ENCODE measurements at places on chromosomes 7 and 10. TPM values are rescaled to one million over a fixed set of nuclear protein-coding genes. Genes with fewer than 3 reads are reported as not detected.

- no peak for DNase-seq
These were observed 186.3 kb upstream of the ADCY1 start for GRCh38 chr7:45387837-45388236.

DNA sequence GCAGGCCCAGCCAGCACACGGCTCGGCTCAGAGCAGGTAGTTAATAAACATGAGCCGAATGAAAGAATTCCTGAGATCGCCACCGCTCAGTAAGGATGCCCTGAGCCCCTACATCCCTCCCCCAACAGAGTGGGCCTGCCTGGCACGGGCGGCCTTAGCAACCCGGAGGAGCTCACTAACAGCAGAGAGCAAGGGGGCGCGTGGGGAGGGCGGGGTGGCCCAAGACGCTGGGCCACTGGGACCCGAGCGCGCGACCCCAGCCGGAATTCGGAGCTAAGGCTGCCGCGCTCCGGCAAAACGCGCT, 403 bp upstream of the ENO4 start:
- DNase-seq: no peak

DNA sequence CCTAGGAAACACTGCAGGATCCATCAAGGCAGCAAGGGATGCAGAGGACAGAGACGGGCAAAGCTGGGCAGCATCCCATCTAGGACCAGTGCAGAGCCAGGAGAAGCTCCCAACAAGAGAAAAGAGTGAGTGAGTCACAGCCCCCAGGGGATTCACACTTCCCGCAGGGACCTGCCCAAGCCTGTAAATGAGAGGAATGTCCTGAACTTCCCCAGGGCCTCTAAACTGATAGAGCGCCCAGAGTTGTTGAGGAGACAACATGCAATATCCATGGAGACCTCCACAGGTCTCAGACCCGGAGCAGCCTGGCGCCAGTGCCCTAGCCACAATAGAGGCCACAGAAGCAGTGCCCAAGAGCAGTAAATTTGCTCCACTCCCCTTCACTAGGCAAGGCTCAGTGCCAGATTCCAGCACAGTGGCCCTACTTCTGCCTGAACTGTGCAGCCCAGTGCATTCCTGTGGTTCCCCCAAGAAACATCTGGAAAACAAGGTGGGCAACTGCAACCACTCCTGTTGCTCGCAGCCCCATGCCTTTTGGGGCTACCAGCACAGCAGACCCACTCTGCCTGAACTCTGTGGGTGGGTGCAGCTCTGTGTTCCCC, 567.5 kb downstream of the POM121L12 start:
- no peak for DNase-seq

DNA sequence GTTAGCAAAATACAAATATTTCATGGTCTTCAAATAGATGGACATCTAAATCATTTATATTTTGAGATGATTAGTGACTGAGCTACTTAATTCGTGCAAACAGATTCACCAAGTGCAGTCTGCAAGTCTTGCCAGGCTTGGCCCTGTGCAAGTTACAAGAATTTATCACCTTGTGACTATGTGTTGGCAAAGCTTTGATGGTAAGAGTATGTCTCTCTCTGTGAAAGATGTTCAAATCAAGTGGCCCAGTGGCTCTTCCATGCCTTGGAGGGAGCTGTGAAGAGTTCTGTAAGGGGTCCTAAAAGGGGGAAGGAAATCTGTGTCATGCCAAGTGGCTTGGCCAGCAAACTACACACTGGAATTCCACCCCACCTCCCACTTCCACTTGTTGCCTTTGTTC, 397.3 kb downstream of the TYW1 start:
- DNase-seq: no peak

The TCAF2 gene
- total RNA-seq: 24.6 TPM

GRCh38 chr7:27303026-27303425, 60.4 kb downstream of the EVX1 start:
- no peak for DNase-seq

The LRMDA gene
- not detected for total RNA-seq

DNA sequence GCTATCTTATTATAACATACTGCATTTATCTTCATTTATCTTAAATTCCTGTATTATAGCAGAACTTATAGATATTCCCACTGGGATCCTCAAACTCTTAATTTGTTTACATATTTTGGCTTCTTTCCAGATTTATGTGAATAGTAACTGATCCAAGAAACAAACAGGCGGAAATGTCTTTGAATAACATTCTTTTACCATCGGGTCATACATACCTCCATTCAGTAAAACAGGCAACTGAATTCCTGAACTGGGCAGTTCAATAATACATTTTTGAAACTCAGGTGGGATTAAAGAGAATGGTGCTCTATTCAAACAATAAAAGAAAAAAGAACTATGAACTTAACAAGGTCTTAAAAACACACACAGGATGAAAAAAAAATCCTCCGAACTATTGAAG, 337.4 kb downstream of the CRPPA start:
- DNase-seq: no peak

DNA sequence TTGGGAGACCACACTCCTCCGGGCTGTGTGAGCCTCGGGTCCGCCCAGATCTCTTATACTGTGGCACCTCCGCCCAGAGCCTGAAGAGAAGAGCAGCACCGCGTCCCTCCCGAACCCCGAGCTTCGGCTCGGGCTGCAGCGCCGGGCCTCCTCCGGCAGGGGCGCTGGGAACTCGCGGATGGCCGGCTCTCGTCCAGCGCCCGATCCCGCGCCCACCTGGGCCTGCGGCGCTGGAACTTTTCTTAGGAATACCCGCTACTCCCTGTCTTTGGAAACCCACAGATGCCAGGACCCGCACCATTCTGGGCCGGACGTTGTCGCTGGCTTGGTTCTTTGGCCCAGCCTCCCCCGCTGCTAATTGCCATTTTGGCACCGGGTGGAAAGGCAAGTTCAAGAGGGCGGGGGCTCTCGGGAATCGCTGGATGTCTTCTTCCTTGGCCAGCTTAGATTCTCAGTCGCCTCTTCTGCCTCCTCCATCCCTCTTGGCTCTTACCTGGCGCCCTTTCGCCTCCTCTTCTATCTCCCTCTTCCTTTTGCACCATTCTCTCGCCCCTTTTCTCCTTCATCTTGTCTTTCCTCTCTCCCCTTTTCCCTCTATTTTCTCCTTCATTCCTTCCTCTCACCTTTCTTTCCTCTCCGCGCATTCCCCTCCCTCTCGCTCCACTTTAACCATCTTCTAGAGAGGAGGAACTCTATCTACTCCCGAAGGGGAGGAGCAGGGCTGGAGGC, 2.1 kb upstream of the SORCS3 start:
- DNase-seq: no peak

The CABCOCO1 gene
- total RNA-seq: not detected

- no peak for DNase-seq
These were observed 882 bp upstream of the CHCHD1 start for GRCh38 chr10:73780966-73781365.

DNA sequence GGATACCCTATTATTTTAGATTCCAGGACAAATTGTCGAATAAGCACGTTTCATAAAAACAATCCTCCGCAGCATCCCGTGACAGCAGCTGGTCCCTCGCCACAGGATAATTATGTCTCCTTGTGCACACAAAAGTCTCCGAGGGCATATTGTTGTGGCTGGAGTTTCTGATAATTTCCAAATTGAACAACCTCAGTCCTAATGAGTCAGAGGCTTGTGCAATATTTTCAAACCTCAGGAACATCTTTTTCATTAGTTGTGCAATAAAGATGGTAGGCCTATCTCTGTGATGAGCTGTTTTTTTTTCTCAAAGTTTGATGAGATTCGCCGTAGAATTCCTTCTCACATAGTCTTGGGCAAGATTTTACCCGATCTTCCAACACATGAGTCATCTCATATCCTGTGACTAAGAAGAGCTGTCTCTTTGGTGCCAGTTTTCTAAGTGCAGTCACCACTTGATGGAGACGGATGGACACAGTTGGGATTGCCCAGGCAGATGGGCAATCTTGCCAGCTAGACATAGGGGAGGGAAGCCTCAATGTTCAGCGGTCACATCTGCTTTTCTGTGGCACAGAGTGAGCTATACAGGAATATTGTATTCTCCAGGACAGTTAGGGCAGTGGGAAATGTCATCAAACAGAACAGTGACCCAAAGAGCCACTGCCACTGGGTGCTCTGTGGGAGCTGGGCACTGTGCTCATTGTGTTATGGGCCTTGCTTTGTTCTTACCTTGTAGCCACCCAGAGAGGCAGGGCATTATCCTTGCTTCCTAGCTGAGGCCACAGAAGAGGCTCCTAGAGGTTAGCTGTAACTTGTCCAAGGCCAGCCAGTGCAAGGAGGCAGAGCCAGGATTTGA, 7.8 kb downstream of the HTRA1 start:
- no peak for DNase-seq

DNA sequence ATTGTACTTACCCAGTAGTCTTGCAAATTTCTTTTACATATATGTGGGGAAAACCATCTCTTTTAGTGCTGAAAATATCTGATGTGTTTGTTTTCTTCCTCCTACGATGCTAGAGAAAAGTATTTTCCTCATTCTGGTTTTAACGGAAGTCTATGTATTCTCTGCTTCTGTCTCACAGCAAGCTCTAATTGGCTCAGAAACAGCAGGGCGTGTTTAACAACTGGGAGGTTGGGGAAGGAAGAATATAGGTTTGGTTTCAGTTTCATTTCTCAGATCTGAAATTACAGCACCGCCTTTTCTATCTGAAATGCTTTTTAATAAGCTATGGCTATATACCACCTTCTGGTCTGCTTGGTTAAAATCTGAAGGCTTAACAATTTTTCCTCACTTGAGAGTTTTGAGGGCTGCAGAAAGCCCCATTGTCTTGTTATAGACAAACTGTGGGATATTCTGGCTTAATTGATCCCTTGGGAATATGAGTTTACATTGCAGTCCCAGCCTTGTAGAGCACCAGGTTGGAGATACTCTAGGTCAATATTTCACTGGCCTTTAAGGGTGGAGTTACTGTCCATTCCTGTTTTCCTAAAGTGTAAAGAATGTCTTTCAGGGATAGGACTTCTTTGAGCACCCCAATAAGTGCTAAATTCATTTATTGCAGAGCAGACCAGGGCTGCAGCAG, at the start of gene SAMD9:
TSS of gene SAMD9 (minus strand) at position 128 of the 679 bp plus-strand sequence. CDS start 11,882 bp downstream, outside the sequence.
- DNase-seq: peak; percentile 83

DNA sequence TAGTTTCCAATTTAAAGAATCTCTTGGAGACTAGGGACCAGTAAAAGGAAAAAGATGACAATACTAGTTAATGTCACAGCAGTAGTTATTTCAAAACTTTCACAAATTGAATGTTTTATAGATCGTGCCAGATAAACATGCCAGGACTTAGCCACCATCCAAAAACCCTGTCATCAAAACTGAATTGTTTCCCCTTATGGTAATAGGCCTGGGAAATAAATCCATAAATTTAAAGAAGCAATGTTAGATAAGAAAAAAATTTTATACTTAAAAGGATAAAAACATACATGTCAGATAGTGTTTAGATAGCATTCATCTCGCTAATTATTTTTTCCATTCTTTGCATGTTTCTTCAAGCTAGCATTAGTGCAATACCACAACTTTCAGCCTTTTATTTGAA, 71.2 kb downstream of the SUGCT start:
- no peak for DNase-seq

The GIMAP4 gene
- total RNA-seq: 60.5 TPM

DNA sequence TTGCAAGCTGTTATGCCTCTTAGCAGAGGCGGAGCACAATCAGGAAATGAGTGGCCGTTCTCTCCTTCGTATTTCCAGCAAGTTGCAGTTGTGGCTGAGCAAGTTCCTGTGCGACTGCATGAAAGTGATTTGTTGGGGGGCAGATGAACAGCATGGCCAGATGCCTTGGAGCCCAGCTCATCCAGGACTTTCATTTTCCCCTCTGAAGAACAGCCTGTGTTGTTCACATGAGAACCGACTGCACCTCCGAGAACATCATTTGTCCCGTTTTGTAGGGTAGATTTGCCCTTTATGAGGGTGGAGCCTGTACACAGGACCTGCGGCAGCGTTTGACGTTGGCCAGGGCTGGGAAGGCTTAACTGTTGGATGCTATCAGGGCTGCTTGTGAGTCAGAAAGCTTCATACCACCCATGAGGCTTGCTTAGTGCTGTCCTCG, 4.4 kb downstream of the BAG3 start:
- peak; percentile 57 for DNase-seq

GRCh38 chr7:43583424-43584194, 701 bp downstream of the STK17A start:
- DNase-seq: peak; percentile 82

DNA sequence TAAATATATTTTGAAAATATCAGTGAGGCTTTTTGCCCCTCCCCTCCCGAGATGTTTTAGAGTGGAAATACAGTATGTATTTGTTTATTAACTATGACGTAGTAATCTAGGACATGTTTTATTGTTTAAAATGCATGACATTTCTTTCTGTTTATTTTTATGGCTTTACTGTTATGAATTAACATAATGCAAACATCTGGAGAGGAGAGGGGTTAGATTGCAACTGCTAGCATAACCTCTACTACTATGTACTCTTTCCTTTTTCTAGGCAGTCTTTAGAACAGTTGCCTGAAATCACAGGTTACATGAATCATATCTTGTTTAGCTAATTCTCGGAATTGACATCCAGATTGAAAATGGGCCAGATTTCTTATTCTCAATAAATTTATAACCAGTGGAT, 7.4 kb downstream of the BTAF1 start:
- DNase-seq: no peak

DNA sequence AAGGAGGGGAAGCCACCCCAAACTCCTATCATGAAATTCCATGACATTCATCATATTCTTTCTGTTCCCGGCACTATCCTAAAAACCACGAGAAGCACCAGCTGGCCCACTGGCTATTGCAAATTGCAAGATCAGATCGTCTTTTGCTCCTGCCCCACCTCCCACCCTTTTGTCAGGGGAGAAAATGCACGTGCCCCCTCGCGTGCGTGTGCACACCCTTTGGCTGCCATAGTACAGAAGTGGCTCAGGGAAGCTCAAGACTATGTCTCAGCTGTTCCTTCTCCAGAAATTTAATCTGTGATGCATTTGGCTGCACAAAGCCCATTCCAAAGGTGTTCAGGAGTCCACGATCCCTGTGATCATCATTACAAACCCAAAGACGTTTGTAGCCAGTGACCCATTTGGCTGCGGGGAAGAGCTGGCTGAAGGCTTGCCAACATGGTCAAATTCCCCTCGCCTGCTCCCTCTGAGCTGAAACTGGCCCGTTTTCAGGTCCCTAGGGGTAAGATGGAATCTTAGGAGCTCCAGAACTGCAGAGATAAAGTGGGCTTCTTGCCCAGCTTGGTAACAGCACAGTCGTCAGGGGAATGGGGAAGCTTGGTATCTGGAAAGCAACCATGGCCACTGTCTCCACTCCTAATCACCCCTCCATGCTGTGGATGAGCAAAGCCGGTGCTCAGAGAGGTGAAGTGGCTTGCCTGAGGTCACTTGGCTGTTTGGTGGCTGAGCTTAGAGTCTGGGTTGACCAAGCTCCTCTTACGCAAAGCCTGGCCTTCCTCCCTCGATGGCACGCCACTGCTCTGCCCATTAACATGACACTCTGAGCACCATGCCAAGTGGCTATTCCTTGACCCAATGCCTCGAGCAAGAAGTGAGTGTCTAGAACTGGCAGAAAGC, 155.4 kb downstream of the NEURL1 start:
- DNase-seq: no peak

The FAM131B gene
- 2.6 TPM for total RNA-seq
